Suprapubic skin (tissue), 4 donors: ENCODE measurements at places on chromosomes 1 and 21.

- H3K27me3 ChIP-seq = no peaks in the 10 kb centered on the region
- no peak overlapping the region for H3K4me3 ChIP-seq
These were observed 28.5 kb downstream of the SLC26A9 start for GRCh38 chr1:205914730-205915129.

DNA sequence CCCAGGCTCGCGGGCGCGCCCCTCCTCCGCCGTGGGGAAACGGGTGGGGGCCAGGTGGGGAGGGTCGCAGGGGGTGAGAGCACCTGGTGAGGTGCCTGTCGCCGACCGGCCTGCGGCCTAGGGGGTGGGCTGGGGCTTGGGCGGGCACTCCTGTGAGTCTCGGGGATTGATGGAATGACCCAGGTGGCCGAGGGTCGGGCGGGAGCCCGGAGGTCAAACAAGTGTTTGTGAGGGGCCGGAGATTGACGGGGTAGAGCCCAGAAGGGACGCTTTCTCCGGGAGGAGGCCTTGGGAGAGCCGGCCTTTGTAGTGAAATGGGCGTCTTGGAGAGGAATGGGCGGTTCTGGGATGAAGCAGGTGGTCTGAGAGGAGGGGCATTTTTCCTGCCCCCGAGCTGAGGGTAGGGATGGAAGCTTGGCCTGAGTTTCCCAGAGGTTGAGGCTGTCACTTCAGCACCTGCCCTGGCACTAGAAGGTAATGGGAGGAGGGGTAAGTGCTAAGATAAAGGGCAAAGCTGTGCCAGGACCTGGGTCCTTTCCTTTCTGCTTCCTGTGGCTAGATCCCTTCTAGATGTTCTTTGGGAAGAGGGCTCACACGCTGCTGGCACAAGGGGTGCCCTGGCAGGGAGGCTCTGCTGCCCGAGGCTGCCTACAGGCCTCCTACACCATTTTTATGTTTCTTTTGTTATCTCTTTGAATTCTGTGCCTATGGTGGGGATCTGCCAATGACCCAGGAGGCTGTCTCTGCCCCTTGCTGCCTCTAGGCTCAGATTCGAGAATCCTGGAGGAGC, 56.1 kb downstream of the NDUFS5 start:
- no peak for DNase-seq
- no peak overlapping the region for H3K27ac ChIP-seq
- peak overlapping the region; percentile 76 for H3K4me3 ChIP-seq
- peaks cover 10% of the 10 kb centered on the region for H3K27me3 ChIP-seq
- no peaks in the 10 kb centered on the region for H3K36me3 ChIP-seq
- H3K4me1 ChIP-seq = peaks cover 27% of the 10 kb centered on the region

- no peak for DNase-seq
- H3K4me1 ChIP-seq = no peaks in the 10 kb centered on the region
- no peaks in the 10 kb centered on the region for H3K36me3 ChIP-seq
- no peaks in the 10 kb centered on the region for H3K27me3 ChIP-seq
- H3K27ac ChIP-seq = no peak overlapping the region
These were observed 147.4 kb upstream of the ZRANB2 start for GRCh38 chr1:71228241-71228640.

DNA sequence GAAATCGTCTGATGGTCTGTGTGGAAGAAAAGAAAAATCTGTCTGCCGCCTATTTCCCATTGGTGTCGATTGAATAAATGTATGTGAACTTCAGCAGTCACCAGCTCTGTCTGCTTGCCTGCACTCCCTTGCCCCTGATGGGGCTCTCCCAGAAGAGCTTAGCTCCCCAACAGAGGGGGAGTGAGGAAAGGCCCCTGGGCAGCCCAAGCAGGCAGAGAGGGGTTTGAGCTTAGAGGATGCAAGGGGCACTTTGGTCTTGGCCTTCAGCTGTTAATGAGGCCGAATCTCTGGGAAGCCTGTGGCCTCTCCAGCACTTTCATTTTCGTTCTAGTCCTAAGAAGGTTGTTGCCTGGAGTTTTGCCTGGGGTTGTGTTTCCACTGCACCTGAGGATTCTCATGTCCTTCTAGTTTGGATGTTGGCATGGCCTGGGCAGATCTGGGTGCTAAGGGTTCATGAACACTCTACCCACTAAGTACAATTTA, 2.8 kb downstream of the FOXD2 start:
- H3K4me3 ChIP-seq = no peak overlapping the region
- no peak overlapping the region for H3K27ac ChIP-seq
- peaks cover 49% of the 10 kb centered on the region for H3K4me1 ChIP-seq

- no peak for DNase-seq
- peaks cover 7% of the 10 kb centered on the region for H3K4me1 ChIP-seq
- H3K27me3 ChIP-seq = no peaks in the 10 kb centered on the region
- no peaks in the 10 kb centered on the region for H3K36me3 ChIP-seq
- no peak overlapping the region for H3K27ac ChIP-seq
These were observed 477.5 kb downstream of the SMYD3 start for GRCh38 chr1:246029616-246030015.

GRCh38 chr1:2544093-2544874, 11.9 kb upstream of the TNFRSF14 start:
- no peaks in the 10 kb centered on the region for H3K36me3 ChIP-seq
- DNase-seq = no peak
- H3K4me1 ChIP-seq = peaks cover 78% of the 10 kb centered on the region
- H3K4me3 ChIP-seq = no peak overlapping the region
- peaks cover 15% of the 10 kb centered on the region for H3K27me3 ChIP-seq
- H3K27ac ChIP-seq = no peak overlapping the region

- no peaks in the 10 kb centered on the region for H3K27me3 ChIP-seq
- DNase-seq = no peak
- H3K27ac ChIP-seq = peak overlapping the region; percentile 73
- no peak overlapping the region for H3K4me3 ChIP-seq
- H3K4me1 ChIP-seq = peaks cover 14% of the 10 kb centered on the region
These were observed 131.5 kb upstream of the SLC44A3 start for GRCh38 chr1:94688646-94689045.

GRCh38 chr1:236321101-236321500, 39.3 kb upstream of the ERO1B start:
- no peaks in the 10 kb centered on the region for H3K4me1 ChIP-seq
- H3K27ac ChIP-seq = no peak overlapping the region
- H3K36me3 ChIP-seq = no peaks in the 10 kb centered on the region
- H3K4me3 ChIP-seq = no peak overlapping the region

- H3K27me3 ChIP-seq = peaks cover 17% of the 10 kb centered on the region
- no peaks in the 10 kb centered on the region for H3K36me3 ChIP-seq
- H3K4me1 ChIP-seq = no peaks in the 10 kb centered on the region
- no peak for DNase-seq
- no peak overlapping the region for H3K4me3 ChIP-seq
These were observed 11.6 kb downstream of the SELP start for GRCh38 chr1:169618367-169618766.

DNA sequence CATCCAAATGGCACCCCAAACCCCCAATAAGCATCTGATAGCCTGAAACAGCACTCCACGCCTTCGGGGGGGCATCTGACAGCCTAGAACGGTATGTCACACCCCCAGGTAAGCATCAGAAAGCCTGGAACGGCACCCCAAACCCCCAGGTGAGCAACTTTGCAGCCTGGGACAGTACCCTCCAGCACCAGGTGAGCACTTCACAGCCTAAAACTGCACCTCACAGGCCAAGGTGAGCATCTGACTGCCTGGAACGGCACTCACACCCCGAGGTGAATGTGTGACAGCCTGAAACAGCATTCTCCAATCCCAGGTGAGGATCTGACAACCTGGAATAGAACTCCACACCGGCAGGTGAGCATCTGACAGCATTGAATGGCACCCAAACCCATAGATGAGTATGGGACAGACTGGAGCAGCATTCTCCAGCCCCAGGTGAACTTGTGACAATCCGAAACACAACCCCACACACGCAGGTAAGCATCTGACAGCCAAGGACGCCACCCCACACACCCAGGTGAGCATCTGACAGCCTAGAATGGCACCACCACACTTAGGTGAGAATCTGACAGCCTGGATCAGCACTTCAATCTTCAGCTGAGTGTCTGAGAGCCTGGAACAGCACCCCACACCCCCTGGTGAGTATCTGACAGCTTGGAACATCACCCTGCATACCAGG, 18.3 kb upstream of the MMEL1 start:
- H3K4me1 ChIP-seq = no peaks in the 10 kb centered on the region
- no peak overlapping the region for H3K27ac ChIP-seq
- H3K36me3 ChIP-seq = no peaks in the 10 kb centered on the region
- peaks cover 53% of the 10 kb centered on the region for H3K27me3 ChIP-seq
- no peak overlapping the region for H3K4me3 ChIP-seq

- DNase-seq = no peak
- no peak overlapping the region for H3K4me3 ChIP-seq
- H3K4me1 ChIP-seq = peaks cover 15% of the 10 kb centered on the region
- H3K27me3 ChIP-seq = no peaks in the 10 kb centered on the region
- H3K36me3 ChIP-seq = no peaks in the 10 kb centered on the region
These were observed 251.3 kb upstream of the FGGY start for GRCh38 chr1:59045636-59046035.

- H3K4me3 ChIP-seq = no peak overlapping the region
- H3K4me1 ChIP-seq = peaks cover 2% of the 10 kb centered on the region
- H3K36me3 ChIP-seq = peaks cover 20% of the 10 kb centered on the region
- H3K27me3 ChIP-seq = no peaks in the 10 kb centered on the region
- H3K27ac ChIP-seq = no peak overlapping the region
These were observed 6.2 kb downstream of the TMCO4 start for GRCh38 chr1:19793360-19794046.

DNA sequence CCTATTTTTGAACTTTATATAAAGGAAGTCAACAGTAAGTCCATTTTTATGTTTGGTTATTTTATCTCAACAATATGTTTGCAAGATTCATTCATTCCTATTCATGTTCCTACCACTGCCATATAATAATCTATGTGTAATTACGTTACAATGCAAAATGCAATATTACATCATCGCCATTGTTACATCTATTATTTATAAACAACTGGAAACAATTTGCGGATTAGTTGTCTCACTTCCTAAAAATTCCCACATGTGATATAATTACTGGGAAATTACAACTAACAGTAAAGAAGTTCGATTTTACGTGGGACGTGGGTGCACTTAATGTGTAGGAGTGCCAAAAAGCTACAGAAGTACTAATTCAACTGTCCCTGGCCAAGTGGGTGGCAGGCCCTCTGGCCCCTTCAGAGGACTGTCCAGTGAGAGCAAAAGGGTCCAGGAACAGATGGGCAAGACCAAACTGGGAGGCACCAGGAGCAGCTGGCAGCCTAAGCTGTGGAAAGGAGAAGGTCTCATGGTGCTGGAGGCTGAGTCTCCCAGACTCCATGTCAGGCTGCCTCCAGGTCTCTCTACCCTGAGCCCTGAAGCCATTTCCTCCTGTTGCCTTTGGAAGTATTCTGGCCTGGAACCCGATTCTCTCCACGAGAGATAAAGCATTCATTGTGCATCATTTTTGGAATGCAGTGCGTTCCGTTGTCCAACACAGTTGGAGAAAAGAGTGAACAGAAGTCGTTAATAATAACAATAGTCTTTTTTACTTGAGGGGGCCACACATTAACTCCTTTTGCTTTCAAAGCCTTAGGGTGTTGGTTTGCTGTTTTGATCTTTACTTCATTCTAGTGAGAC, 42.9 kb downstream of the TNNT2 start:
- peak overlapping the region; percentile 71 for H3K27ac ChIP-seq
- no peaks in the 10 kb centered on the region for H3K27me3 ChIP-seq
- peak; percentile 47 for DNase-seq
- H3K4me1 ChIP-seq = peaks cover 35% of the 10 kb centered on the region
- no peak overlapping the region for H3K4me3 ChIP-seq

GRCh38 chr1:210377731-210378333, 49.1 kb downstream of the HHAT start:
- no peak overlapping the region for H3K27ac ChIP-seq
- no peaks in the 10 kb centered on the region for H3K36me3 ChIP-seq
- H3K4me1 ChIP-seq = peaks cover 6% of the 10 kb centered on the region
- no peaks in the 10 kb centered on the region for H3K27me3 ChIP-seq

DNA sequence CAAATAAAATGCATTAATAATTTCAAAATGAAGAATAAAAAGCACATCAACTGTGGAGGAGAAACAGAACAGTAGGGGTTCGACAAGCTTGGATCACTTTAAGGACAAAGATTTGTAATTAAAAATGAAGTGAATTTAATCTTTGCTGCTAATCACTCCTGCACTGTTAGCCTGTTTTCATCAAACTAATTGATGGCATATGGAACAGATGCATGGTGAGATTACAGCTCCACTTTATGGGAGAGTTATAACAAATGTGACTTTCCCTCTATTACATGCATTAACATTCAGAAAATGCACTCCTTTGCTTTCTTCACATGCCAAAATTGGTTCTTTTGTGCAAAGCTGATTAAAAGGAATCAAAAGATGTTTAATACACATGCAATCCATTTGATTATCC, 207.2 kb upstream of the C21orf91 start:
- H3K36me3 ChIP-seq = no peaks in the 10 kb centered on the region
- DNase-seq = no peak
- H3K4me3 ChIP-seq = no peak overlapping the region
- no peaks in the 10 kb centered on the region for H3K27me3 ChIP-seq
- H3K27ac ChIP-seq = no peak overlapping the region

- H3K36me3 ChIP-seq = no peaks in the 10 kb centered on the region
- no peak overlapping the region for H3K27ac ChIP-seq
- no peaks in the 10 kb centered on the region for H3K27me3 ChIP-seq
- no peaks in the 10 kb centered on the region for H3K4me1 ChIP-seq
- no peak for DNase-seq
- H3K4me3 ChIP-seq = no peak overlapping the region
These were observed 553.8 kb upstream of the CAMK1G start for GRCh38 chr1:209029737-209030136.

GRCh38 chr1:156241311-156241811, 623 bp upstream of the BGLAP start:
- DNase-seq = no peak
- H3K4me3 ChIP-seq = no peak overlapping the region
- H3K27me3 ChIP-seq = peaks cover 6% of the 10 kb centered on the region
- H3K36me3 ChIP-seq = peaks cover 40% of the 10 kb centered on the region
- H3K4me1 ChIP-seq = peaks cover 37% of the 10 kb centered on the region
- no peak overlapping the region for H3K27ac ChIP-seq

DNA sequence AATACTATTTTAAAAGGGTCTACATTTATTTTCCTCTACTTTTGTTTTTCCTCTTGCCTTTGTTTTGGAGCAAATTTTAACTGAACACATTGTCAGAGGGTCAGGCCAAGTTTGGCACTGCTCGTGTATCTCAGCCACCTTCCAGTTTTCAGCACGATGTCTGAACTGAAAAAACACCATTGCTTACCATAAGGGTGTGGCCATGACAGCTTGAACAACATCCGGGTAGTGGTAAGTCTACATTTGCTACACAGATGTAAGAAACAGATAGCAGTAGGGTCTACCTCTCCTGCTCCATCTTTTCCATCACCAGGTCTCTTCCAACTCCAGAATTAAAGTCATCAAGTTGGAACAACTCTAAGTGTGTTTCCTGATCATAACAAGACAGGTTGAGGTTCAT, 4.2 kb downstream of the HIVEP3 start:
- DNase-seq = no peak
- no peaks in the 10 kb centered on the region for H3K27me3 ChIP-seq
- no peaks in the 10 kb centered on the region for H3K36me3 ChIP-seq

- peak overlapping the region; percentile 80 for H3K4me3 ChIP-seq
- H3K36me3 ChIP-seq = no peaks in the 10 kb centered on the region
- peaks cover 10% of the 10 kb centered on the region for H3K27me3 ChIP-seq
- peaks cover 20% of the 10 kb centered on the region for H3K4me1 ChIP-seq
- DNase-seq = peak; percentile 69
- H3K27ac ChIP-seq = no peak overlapping the region
These were observed 133.2 kb upstream of the BARHL2 start for GRCh38 chr1:90850181-90850897.
